ENCODE measurements at places on chromosomes 2 and 18.
A peak's percentile ranks its signal among the peaks of the same experiment; 100 is the strongest.

DNA sequence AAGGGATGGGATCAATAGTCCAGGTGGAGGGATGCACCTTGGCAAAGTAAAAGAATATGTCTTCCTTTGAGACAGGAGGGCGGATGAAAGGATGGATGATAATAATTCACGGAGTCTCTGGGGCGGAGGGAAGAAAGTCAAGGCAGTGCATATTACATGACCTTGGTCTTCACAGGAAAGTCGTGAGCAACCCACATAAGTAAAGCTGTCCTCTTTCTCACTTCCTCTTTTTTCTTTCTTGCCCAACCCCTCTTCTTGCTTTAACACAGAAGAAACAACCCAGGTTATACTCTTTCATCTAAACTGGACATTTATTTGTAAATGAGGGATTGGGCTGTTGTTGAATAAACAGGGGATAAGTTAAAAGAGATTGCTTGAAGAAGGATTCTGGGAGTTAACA, 168.7 kb upstream of the SKOR2 start:
- H3K4me3 ChIP-seq, result no peak overlapping the region
- DNase-seq, result no peak

- DNase-seq, result no peak
- H3K4me1 ChIP-seq, result peaks cover 25% of the 10 kb centered on the region
- no peak overlapping the region for H3K4me3 ChIP-seq
- H3K27me3 ChIP-seq, result no peaks in the 10 kb centered on the region
- H3K36me3 ChIP-seq, result peaks cover 5% of the 10 kb centered on the region
- no peak overlapping the region for H3K27ac ChIP-seq
Observed at GRCh38 chr2:152723918-152724317, 5.5 kb downstream of the ARL6IP6 start.

DNA sequence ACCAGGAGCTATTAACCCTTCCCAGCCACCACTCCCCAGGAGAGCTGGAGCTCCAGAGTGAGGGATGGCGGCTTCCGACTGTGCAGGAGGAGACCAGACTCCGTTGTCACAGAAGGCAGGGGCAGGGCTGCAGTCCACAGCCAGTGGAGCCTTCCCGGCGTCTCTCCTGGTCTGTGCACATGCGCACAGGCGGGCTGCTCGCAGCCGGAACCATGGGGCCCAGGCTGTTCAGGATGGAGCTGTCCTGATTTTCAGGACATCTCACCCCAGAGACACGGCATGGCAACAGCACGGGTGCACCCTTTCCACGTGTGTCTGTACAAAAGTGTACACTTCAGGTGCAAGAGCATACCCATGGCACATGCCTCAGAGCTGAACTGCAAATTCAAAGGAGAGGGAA, 28.9 kb downstream of the EIPR1 start:
- H3K27me3 ChIP-seq, result no peaks in the 10 kb centered on the region
- H3K4me1 ChIP-seq, result no peaks in the 10 kb centered on the region
- H3K27ac ChIP-seq, result no peak overlapping the region
- no peak overlapping the region for H3K4me3 ChIP-seq
- H3K36me3 ChIP-seq, result peaks cover 25% of the 10 kb centered on the region

DNA sequence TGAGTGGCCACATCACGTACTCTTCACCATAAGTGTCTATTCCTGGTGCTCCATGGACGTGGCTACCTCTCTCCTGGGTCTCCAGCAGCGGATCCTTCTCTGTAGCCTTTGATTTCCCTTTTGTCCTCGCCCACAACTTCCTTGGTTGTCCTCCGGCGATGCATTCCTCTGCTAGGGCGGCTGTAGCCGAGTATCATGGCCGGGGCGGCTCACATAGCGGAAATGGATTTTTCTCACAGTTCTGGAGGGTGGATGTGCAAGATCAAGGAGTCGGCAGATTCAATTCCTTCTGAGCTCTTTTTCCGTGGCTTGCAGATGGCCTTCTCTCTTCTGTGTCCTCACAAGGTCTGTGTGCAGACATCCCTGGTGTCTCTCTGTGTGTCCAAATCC, 35.7 kb downstream of the ACKR3 start:
- H3K4me3 ChIP-seq, result no peak overlapping the region
- no peak for DNase-seq
- H3K27me3 ChIP-seq, result no peaks in the 10 kb centered on the region
- no peaks in the 10 kb centered on the region for H3K4me1 ChIP-seq

DNA sequence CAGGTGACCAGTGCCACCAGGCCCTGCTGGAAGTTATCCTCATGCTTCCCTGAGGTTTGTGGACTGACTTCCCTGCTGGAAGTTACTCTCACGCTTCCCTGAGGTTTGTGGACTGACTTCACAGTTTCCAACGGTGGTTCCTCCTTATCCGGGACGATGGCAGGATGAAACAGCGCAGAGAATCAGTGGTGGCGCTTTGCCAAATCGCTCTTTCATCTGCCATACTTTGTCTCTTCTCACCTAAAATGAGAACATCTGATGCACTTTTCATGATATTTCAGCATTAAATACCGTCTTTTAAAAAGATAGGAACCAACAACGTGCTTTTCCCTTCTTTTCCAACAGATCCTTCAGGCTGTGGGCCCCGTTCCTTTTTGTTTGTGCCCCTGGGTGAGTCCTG, 183.3 kb downstream of the LDLRAD4 start:
- H3K36me3 ChIP-seq, result peaks cover 73% of the 10 kb centered on the region
- H3K4me1 ChIP-seq, result peaks cover 19% of the 10 kb centered on the region
- H3K27ac ChIP-seq, result no peak overlapping the region
- H3K27me3 ChIP-seq, result no peaks in the 10 kb centered on the region
- no peak for DNase-seq
- H3K4me3 ChIP-seq, result no peak overlapping the region

DNA sequence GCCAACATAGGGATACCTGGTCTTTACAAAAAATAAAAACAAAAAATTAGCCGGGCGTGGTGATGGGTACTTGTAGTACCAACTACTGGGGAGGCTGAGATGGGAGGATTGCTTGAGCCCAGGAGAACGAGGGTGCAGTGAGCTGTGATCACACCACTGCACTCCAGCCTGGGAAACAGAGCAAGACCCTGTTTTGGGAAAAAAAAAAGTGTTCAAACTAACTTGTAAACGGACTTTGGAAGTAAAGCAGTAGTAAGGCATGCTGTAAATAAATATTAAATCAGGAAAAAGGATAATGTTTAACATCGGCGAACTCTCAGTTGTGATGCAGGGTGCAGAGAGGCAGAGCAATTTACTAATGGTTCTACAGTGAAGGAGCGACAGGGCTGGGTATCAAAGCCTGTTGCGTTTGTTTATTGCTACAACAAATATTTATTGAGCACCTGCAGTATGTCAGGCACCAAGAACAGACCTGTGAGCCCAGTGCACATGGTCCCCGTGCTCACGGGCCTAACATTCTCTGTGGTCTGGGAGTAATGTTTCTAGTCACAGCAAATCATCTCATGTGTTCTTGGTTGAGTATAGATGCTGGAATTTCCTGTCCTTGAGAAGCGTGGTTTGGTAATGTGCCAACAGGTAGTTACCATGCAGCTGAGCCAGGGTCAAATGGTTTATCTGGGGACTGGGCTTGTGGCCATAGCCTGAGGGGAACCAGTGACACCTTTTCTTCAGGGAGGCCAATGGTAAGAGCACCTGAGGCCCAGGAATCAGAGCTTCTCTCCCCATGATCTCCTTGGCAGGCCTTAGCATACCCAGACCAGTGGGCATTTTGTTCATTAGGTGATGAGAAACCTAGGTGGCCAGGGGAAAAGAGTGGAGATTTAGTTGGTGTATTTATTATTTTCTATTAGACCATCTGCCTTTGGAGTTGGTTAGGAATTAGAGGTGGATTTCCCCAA, 27.9 kb upstream of the GREB1 start:
- no peaks in the 10 kb centered on the region for H3K36me3 ChIP-seq
- peaks cover 3% of the 10 kb centered on the region for H3K27me3 ChIP-seq
- H3K4me3 ChIP-seq, result no peak overlapping the region

- no peak for DNase-seq
- no peaks in the 10 kb centered on the region for H3K27me3 ChIP-seq
- no peaks in the 10 kb centered on the region for H3K36me3 ChIP-seq
- H3K4me1 ChIP-seq, result no peaks in the 10 kb centered on the region
Observed at GRCh38 chr2:67243919-67244318, 153.2 kb upstream of the ETAA1 start.

GRCh38 chr18:38464024-38464423, 898.4 kb upstream of the CELF4 start:
- H3K27ac ChIP-seq, result no peak overlapping the region
- no peak overlapping the region for H3K4me3 ChIP-seq
- no peaks in the 10 kb centered on the region for H3K36me3 ChIP-seq
- DNase-seq, result peak; percentile 4
- H3K4me1 ChIP-seq, result no peaks in the 10 kb centered on the region
- H3K27me3 ChIP-seq, result no peaks in the 10 kb centered on the region

- no peak overlapping the region for H3K27ac ChIP-seq
- no peaks in the 10 kb centered on the region for H3K4me1 ChIP-seq
- no peak for DNase-seq
- H3K4me3 ChIP-seq, result no peak overlapping the region
- H3K27me3 ChIP-seq, result no peaks in the 10 kb centered on the region
- H3K36me3 ChIP-seq, result no peaks in the 10 kb centered on the region
Observed at GRCh38 chr2:17085546-17086202, 420.0 kb upstream of the CYRIA start.

DNA sequence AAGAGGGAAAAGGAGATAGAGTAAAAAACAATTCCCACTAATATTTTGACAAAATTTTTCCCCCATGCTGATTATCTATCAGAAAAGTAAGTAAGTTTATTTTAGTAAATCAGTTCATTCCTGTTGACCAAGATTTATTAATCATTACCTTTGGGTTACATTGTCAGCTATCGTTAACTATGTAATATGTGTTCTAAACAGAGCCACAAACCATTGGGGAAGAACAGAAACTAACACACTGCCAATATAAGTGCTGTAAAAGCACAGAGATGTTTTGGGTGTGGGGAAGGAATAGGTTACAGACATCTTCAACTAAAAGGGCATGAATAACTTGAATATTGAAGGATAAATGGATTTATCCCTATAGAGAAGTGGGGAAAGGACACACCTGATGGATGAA, 42.5 kb upstream of the ACADL start:
- no peak for DNase-seq
- H3K4me3 ChIP-seq, result no peak overlapping the region

- no peak for DNase-seq
- no peaks in the 10 kb centered on the region for H3K36me3 ChIP-seq
- H3K4me3 ChIP-seq, result no peak overlapping the region
- no peaks in the 10 kb centered on the region for H3K4me1 ChIP-seq
- H3K27ac ChIP-seq, result no peak overlapping the region
- H3K27me3 ChIP-seq, result no peaks in the 10 kb centered on the region
Observed at GRCh38 chr2:70931376-70932000, 4.2 kb upstream of the ATP6V1B1 start.

- H3K27ac ChIP-seq, result no peak overlapping the region
- H3K27me3 ChIP-seq, result no peaks in the 10 kb centered on the region
- no peak overlapping the region for H3K4me3 ChIP-seq
- H3K4me1 ChIP-seq, result no peaks in the 10 kb centered on the region
- no peaks in the 10 kb centered on the region for H3K36me3 ChIP-seq
- no peak for DNase-seq
Observed at GRCh38 chr2:180219491-180219890, 212.4 kb upstream of the CWC22 start.

GRCh38 chr2:12320991-12321641, 395.6 kb upstream of the TRIB2 start:
- H3K27ac ChIP-seq, result no peak overlapping the region
- no peaks in the 10 kb centered on the region for H3K4me1 ChIP-seq
- no peak for DNase-seq
- H3K4me3 ChIP-seq, result no peak overlapping the region
- no peaks in the 10 kb centered on the region for H3K27me3 ChIP-seq

DNA sequence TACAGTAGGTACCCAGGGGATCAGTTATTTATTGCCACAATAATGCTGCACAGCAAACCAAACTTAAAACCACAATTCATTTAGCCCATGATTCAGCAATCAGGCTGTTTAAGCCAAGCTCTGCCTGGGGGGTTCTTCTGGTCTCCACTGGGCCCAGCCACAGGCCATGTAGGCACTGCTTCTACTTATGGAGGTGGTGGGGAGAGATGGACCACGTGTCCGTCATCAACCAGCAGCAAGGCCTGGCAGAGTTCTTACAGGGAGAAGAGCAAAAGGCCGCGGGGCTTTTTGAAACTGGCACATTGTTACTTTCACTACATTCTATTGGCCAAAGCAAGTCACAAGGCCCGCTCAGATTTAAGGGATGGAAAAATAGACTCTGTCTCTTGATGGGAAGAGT, 76.3 kb upstream of the DAPL1 start:
- DNase-seq, result no peak
- H3K27me3 ChIP-seq, result no peaks in the 10 kb centered on the region
- no peak overlapping the region for H3K4me3 ChIP-seq
- no peak overlapping the region for H3K27ac ChIP-seq
- no peaks in the 10 kb centered on the region for H3K36me3 ChIP-seq
